Activated T-helper 9 cell treated with anti-CD3 and anti-CD28 coated beads, Interleukin-2, amount 50 U/mL, for 16 hours (primary cell): ENCODE measurements at places on chromosomes 3 and 15.

- DNase-seq: no peak
These were observed 27.6 kb downstream of the DNASE1L3 start for GRCh38 chr3:58183221-58183620.

DNA sequence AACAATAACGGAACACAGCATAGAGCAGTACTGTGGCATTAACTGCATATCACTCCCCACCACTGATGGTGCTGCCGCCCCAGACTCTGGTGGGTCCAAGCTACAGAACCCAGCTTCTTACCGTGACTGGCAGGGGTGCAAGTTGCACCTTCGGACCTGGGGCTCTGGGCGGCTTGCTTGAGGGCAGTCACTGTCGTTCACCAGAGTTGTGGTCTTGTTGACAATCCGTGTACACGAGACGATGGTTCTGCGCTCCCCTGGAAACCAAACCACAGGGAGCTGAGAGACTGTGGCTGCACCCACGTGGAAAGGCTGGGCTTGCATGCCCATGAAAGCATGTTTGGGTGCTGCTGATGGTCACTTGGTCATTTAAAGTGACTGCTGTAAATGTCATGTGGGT lies 293.0 kb downstream of the ADAMTS17 start:
- DNase-seq: no peak

GRCh38 chr15:57198131-57198530 lies 178.2 kb upstream of the CGNL1 start:
- no peak for DNase-seq

- no peak for DNase-seq
These were observed 102.7 kb upstream of the UMPS start for GRCh38 chr3:124627501-124627908.

- DNase-seq: no peak
These were observed 36.8 kb downstream of the TBC1D2B start for GRCh38 chr15:78040653-78041244.

DNA sequence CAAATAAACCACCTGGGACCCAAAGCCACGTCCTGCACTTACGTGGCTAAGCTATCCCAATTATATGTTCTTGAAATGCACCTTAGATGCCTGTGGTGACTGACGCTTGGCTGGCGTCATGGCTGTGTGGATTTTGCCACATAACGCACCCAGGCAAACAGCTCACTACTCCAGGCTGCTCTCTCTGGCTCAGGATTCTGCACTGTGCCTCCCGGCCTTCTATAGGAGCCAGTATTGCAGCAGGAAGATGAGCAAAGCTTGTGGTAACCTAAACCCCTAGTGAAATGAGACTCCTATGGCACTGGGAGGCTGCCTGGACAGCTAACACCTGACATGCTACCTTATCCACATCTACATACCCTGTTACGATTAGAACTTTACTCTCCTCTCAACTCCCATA lies 179.3 kb downstream of the THRB start:
- no peak for DNase-seq

GRCh38 chr3:28278918-28279317 lies 37.5 kb downstream of the CMC1 start:
- no peak for DNase-seq
